ENCODE measurements at places on chromosomes 4 and X. TPM values are rescaled to one million over a fixed set of nuclear protein-coding genes. Genes with fewer than 3 reads are reported as not detected.

- DNase-seq, result no peak
Measured at GRCh38 chr4:12118651-12119213, 690.0 kb upstream of the HS3ST1 start.

DNA sequence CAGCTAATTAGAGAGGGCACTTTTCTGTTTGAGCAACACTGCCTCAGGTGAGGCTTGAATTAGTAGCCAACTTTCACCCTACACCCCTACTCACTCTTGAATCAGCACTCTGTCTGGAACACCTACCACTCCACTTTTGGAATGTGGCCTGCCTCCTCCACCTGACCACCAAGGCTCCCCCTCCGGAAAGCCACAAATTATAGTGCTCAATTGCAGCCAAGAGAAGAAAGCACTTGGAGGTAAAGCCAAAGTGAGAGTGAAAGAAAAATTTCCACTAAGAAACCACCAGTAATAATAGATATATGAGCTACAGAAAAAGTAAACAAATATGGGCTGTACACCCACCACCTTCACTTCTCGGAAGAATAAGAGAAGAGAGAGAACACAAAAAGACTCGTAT lies 41.1 kb downstream of the PPP3CA start:
- DNase-seq, result no peak

DNA sequence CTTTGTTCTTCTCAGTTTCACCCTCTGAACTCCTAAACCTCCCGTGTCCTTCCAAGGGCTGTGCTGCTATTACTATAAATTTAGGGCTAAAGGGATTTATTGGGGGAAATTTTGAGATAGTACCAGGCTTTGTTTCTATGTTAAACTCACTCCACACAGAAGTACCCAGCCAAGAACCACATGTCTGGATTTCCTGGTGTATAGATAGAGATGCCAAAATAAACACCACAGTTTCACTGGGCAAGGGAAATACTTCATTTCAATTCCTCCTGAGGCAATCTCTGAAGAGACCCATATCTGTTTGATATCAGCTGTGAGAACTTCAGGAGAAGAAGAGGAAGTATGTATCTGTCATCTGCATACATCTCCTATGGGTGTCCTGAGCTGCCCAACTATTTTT lies 21.7 kb upstream of the CLNK start:
- no peak for DNase-seq

DNA sequence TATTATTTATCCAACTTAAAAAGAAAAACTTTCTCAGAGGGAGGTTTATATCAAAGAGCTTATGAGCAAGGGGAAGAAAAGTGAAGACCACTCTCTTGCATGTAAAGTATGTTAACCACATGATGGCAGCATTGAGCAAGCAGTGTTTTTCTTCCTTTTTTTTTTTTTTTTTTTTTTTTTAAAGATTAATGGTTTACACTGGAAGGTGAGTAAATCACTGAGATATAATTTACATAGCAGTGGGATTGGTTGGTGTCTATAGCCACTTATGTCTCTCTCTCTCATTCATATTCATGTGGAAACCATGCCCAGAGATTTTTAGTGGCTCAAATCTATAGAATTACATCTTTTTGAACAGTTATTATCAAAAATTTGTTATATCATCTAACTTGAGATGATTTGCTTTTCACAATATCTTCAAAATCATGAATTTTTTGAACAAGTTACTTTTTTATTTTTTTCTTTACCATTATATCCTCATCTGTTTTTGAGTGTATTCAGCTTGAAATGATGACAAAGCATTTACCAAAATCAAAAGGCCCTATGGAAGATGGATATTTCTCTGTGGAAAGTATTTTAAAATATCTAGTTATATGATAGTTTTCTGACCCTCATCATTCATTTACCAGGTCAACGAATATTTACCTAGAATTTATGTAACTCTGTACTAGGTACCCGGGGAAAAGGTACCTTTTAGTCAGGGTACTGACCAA lies 31.6 kb downstream of the MTHFD2L start:
- DNase-seq, result peak; percentile 22

The CDKL5 gene
- 11.9 TPM for polyA plus RNA-seq

- no peak for DNase-seq
Measured at GRCh38 chr4:30553706-30554105, 166.5 kb upstream of the PCDH7 start.

GRCh38 chr4:156815717-156816359 lies 155.8 kb downstream of the PDGFC start:
- DNase-seq, result no peak

DNA sequence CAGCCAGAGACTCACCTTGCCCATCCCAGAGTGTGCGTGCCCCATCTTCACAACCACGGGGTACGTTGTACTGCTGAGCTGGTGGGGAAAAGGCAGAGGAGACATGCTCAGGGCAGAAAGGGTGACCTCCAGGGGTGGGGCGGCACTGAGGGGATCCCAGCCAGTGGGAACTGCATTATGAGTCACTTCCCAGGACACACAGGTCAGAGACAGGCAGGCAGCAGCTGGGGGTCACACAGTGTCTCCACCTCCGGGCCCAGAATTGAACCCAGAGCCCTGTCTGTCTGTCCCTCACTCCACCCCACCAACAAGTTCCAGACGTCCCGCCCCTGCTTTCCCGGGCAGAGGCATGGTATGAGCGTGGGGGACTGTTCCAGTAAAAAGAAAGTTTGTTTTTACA lies 4.8 kb upstream of the TIMP1 start:
- no peak for DNase-seq

- DNase-seq, result no peak
Measured at GRCh38 chr4:7535619-7536018, 100.9 kb upstream of the PSAPL1 start.

The AMBN gene
- polyA plus RNA-seq, result 1.2 TPM

DNA sequence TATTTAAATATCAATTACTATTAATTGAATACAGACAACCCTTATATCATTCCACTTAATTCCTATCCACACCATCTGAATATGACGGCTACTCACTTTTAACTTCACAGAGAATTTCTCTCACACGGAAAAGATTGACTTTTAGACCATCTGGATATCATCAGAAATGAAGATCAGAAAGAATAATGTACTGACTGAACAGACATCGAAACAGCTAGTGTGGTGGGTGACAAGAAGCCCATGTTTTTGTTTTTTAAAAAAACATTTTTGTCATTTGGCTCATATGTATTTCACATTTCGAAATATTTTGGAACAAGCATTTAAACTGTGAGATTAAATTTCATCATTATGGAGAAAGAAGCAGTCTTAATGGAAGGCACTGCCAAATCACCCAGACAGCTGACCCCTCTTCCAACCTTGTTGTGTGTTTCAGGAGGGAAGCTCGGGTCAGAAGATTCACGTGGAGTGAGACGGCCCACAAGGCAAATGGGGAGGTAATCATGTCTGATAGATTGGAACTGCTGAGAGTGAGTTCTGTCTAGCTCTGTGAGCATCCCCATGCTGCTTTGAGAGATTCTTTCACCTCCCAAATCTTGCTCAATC lies 204.2 kb upstream of the RASGEF1B start:
- DNase-seq, result no peak

- DNase-seq, result no peak
Measured at GRCh38 chrX:7115557-7115956, 32.0 kb upstream of the STS start.

The SPANXC gene
- not detected for polyA plus RNA-seq

- DNase-seq, result no peak
Measured at GRCh38 chr4:160265014-160265413, 1162.1 kb downstream of the RAPGEF2 start.

The GAGE13 gene
- polyA plus RNA-seq, result not detected

GRCh38 chr4:172061204-172061603 lies 248.0 kb downstream of the GALNTL6 start:
- DNase-seq, result no peak

The EFHC2 gene
- 8.1 TPM for polyA plus RNA-seq

The CLIC2 gene
- polyA plus RNA-seq, result 3.9 TPM

The SLC10A3 gene
- polyA plus RNA-seq, result 21.1 TPM

The DGAT2L6 gene
- 0.09 TPM for polyA plus RNA-seq

The MAGEB18 gene
- polyA plus RNA-seq, result not detected

All from left renal cortex interstitium (tissue), 4 donors.